Endothelial cell of umbilical vein (primary cell): ENCODE measurements at places on chromosomes 5 and 9. TPM values are rescaled to one million over a fixed set of nuclear protein-coding genes. Genes with fewer than 3 reads are reported as not detected.

Gene CER1
- not detected in 2 replicates for total RNA-seq

DNA sequence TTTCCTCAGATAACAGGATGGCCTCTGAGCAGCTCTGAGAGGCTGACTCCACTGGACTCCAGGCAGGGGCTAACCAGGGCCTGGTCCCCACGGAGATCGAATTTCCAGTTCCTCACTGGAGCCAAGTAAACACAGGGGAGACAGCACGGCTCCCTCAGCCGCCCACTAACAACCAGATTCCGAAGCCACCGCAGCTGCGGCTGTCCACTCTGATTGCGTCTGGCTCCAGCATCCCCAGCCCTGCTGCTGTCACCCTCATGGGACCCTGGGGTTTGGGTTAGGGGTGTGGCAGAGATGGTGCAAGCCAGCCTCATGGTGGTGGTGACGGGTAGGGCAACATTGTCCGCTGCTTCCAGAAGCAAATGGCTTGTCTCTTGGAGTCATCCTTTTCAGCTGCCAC lies 172.6 kb downstream of the RGS3 start:
- DNase-seq, result no peak

- DNase-seq, result no peak
These were observed 310.7 kb downstream of the ASTN2 start for GRCh38 chr9:117104206-117104605.

- DNase-seq, result no peak
These were observed 103.4 kb downstream of the PSD2 start for GRCh38 chr5:139898981-139899380.
